ENCODE measurements at places on chromosomes 13 and 19. TPM values are rescaled to one million over a fixed set of nuclear protein-coding genes. Genes with fewer than 3 reads are reported as not detected.

DNA sequence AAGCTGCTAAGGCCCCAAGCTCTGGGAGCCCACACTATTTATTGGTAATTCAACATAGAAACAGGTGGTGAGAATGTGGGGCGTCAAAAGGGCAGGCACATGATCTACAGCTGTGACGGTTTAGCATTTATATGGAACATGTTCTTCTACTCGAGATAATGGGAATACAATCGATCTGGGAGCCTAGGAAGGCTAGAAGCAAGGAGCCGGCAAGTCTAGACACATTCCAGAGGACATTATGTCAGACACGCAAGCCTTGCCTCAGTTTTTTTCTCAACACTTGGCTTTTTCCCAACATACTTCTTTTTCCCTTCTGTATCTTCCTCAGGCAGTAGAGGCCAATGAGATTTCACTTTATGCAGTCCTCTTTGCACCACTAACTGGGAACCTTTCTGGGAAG lies 315.7 kb upstream of the SLITRK5 start:
- no peak for DNase-seq

DNA sequence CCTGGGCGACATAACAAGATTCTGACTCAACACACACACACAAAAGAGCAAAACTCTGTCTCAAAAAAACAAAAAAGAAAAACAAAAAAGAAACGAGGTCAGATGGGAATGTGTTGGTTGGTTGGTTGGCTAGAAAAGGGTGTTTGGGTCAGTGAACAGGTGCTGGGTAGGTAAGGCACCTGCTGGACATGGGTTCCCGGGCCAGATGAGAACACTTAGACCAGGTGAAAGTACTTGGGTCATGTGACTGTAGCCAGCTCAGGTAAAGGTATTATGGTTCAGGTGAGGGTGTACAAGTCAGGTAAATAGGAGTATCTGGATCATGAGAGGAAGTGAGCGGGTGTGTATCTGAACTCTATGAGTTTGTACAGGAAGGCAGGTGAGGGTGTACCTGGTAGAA lies 14.5 kb upstream of the ZNF414 start:
- DNase-seq, result no peak

- DNase-seq, result no peak
These were observed 456.1 kb downstream of the PCDH9 start for GRCh38 chr13:66774046-66774445.

- no peak for DNase-seq
These were observed 4.0 kb downstream of the GPX4 start for GRCh38 chr19:1107661-1108261.

The TIMM50 gene
- 60.3 TPM for total RNA-seq
